ENCODE measurements at places on chromosomes 3 and 15. TPM values are rescaled to one million over a fixed set of nuclear protein-coding genes. Genes with fewer than 3 reads are reported as not detected.

PPP1R14D gene
- total RNA-seq = not detected

XYLB gene
- 11.6 TPM for total RNA-seq

GALNT15 gene
- total RNA-seq = not detected

AMT gene
- total RNA-seq = 2.6 TPM

RTP3 gene
- total RNA-seq = not detected

NR1I2 gene
- 0.17 TPM for total RNA-seq

PPP2R3A gene
- 0.49 TPM for total RNA-seq

FAM219B gene
- 82.0 TPM for total RNA-seq

SERPINI2 gene
- not detected for total RNA-seq

WWTR1 gene
- 0.31 TPM for total RNA-seq

CAND2 gene
- 0.75 TPM for total RNA-seq

HTR3E gene
- not detected for total RNA-seq

THRB gene
- not detected for total RNA-seq

RSRC1 gene
- total RNA-seq = 41.7 TPM

DGKG gene
- total RNA-seq = 0.14 TPM

SLC28A1 gene
- not detected for total RNA-seq

WDR93 gene
- total RNA-seq = not detected

MKRN3 gene
- total RNA-seq = 1.5 TPM

GP5 gene
- total RNA-seq = 0.26 TPM

RARRES1 gene
- not detected for total RNA-seq

FILIP1L gene
- 1.4 TPM for total RNA-seq

MOBP gene
- total RNA-seq = not detected

CPNE9 gene
- total RNA-seq = 0.17 TPM

MST1R gene
- total RNA-seq = 1.5 TPM

TYRO3 gene
- 6.2 TPM for total RNA-seq

PRSS50 gene
- not detected for total RNA-seq

IGF2BP2 gene
- 0.64 TPM for total RNA-seq

CIB2 gene
- 1.5 TPM for total RNA-seq

ATP13A4 gene
- total RNA-seq = 2.1 TPM

PDHB gene
- total RNA-seq = 69.3 TPM

ACVR2B gene
- 12.2 TPM for total RNA-seq

AADACL2 gene
- not detected for total RNA-seq

PLAAT1 gene
- not detected for total RNA-seq
